Activated CD4-positive, alpha-beta T cell treated with anti-CD3 and anti-CD28 coated beads, Interleukin-10, Interleukin-2, amounts not matched to agents 100 ng/mL and 50 ng/mL, durations not matched to agents 16 hours and 8 hours (primary cell): ENCODE measurements at places on chromosomes 4 and X.

DNA sequence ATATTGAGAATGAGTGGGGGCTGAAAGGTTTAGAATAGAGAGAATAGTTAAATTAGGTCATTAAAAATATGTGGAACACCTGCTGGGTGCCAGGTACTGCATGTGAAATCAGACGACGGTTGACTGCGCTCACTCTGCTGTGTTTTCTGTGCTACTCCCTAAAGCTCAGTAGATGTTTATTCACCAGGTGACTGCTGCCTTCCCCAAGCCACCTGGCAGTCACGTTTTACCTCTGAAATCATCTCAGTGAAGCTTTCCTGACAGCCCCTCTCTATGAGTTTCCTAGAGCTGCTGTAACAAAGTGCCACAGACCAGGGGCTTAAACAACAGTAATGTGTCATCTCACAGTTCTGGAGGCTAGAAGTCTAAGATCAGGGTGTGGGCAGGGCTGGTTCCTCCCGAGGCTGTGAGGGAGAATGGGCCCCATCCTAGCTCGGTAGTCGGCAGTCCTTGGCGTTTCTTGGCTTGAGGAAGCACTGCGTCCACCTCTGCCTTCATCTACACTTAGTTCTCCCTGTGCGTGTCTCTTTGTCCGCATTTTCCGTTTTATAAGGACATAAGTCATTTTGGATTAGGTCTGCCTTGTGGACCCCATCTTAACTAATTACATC is 25.3 kb downstream of the ADD1 start:
- no peak for DNase-seq

DNA sequence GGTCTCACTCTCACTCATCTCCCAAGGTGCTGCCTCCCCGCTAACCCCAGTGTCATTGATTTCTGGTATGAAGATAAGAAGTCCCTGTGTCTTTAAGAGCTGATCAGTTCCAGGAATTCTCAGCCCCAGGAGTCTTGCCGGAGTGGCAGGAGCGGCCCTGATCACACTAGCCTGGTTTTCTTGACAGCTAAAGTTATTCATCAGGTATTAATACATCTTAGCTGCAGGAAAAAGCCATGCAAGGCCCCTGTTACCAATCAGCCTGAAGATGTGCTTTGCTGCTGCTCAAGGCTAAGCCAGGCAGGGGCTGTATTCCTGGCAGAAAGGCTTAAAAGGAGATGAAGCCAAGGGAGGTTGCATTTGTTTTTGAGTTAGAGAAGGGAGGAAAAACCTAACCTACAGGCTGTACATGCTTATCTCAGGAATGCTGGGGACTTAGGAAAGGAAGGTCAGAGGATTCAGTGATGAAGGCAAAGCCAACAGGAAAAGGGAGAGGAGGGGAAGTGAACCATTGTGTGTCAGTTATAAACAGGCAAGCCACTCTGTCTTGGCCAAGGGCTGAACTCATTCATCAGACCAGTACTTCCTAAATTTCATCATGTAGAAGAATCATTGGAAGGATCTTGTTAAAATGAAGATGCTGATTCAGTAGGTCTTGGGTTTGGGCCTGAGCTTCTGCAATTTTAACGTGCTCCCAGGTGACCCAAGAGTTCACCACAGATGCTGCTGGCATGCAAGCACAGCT is 8.6 kb downstream of the SRPX start:
- DNase-seq = no peak

DNA sequence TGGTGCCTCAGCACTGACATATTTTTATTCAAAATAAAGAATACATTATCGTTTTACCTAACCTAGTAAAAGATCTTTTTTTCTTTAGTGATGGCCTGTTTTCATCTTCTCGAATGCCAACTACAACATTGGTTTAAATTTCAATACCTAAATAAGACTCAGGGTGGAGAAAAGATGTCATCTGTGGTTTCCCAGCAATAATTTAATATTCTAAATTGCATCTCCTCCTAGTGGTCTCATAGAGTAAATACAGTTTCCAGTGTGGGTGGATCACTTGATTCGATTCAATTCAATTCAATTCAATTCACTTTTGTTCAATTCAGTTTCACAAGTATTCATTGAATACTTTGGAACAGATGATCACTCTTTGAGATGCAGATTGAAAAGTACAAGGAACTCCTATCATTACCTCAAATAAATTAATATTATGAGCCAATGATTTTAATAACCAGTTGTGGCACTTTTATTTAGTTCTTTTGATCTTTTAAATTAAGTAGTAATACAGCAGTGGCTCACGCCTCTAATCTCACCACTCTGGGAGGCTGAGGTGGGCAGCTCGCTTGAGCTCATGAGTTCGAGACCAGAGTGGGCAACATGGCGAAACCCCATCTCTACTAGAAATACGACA is 427.2 kb downstream of the FAT4 start:
- peak; percentile 4 for DNase-seq

DNA sequence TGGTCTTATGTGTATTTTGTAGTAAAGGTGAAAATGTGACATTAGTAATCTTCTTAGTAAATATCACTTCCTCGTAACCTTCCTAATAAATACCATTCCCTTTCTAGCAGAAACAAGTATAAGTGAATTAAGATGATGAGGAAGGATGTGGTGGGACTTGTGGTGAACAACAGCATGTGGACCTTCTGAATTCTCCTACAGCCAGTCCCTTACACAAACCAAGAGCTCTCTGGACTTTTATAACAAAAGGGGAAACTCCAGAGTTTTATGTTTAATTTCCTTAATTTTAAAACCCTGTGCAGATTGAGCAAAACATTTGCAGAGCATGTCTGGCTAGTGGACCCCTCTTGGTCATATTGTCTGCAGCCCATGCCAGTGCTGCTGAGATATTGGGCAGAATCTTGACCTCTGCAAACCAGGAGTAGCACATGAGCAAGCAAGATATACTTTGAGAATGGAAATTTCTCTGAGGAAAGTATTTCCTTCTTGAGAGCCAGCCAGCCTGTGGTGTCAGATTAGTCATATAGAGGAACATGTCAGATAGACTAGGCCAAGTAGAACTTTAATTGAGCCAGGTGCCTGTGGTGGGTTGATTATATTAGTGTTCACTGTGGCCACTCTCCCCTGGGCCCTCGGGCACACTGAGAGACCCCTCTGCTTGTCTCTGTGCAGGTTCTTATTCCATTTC is 328.2 kb downstream of the DKK2 start:
- no peak for DNase-seq

DNA sequence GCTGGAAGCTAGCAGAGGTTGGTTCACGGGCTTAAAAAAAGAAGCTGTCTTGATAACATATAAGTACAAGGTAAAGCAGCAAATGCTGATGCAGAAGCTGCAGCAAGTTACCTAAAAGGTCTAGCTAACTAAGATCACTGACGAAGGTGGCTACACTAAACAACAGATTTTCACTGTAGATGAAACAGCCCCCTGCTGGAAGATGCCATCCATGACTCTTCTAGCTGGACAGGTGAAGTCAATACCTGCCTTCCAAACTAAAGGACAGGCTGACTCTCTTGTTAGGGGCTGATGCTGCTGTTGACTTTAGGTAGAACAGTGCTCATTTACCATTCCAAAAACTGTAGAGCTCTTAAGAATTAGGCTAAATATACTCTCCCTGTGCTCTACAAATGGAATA is 99.5 kb downstream of the FBXW7 start:
- DNase-seq = no peak

DNA sequence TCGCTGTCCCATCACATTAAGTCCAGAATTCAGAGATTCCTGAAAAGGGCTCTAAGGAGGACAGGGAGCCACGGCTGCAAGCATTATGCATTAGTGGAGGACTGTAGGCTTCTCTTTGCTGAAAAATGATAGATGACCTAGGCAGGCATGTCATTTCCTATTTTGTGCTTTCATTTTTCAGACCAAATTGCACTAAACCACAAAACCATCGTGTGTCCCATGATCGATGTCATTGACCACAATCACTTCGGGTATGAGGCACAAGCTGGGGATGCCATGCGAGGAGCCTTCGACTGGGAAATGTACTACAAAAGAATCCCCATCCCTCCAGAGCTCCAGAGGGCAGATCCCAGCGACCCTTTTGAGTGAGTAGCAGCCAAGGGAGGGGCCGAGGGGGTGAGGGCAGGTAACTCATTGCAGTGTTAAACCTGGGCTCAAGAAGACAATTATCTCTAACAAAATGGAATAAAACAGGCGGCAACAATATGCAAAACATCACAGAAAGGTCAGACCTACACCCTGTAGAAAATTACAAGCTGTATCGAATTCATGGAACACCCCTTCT is 355.2 kb upstream of the GALNT7 start:
- DNase-seq = peak; percentile 35

- DNase-seq = no peak
Observed at GRCh38 chrX:39764441-39764914, 333.3 kb downstream of the BCOR start.

DNA sequence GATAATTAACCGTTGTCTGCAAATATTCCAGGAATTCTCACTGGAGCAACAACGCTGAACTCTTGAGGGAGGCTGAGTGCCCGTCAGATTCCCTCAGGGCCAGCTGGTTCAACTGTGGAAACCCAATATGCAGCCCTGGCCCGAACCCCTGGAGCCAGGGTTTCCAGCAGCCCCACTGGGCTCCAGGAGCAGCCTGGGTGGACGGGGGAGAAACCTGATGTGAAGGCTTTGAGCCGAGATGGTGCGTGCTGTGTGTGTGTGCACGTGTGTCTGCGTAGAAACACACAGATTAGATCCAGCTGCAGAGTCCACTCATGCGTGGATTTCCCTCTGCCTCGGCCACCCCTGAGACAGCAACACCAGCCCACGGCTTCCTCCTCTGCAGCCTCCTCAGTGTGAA is 19.4 kb upstream of the SLC25A6 start:
- DNase-seq = no peak

GRCh38 chrX:101485212-101485949 is at the start of gene ARMCX4:
Gene ARMCX4 (plus strand): TSS chrX:101485456. CDS start chrX:101488590, 3,134 bp downstream.
- DNase-seq = peak; percentile 38
